Prostate gland (tissue), 2 donors: ENCODE measurements at places on chromosomes 12 and 14. TPM values are rescaled to one million over a fixed set of nuclear protein-coding genes. Genes with fewer than 3 reads are reported as not detected.
A peak's percentile ranks its signal among the peaks of the same experiment; 100 is the strongest.

Gene PTPRQ
- 7.4 TPM for total RNA-seq

Gene STAT2
- total RNA-seq, result 99.8 TPM

Gene NYNRIN
- total RNA-seq, result 26.5 TPM

Gene HAL
- total RNA-seq, result 0.27 TPM

Gene KRT78
- 1.0 TPM for total RNA-seq

GRCh38 chr14:21024585-21025370, at the start of gene NDRG2:
NDRG2 (minus strand) TSS chr14:21025061; CDS start chr14:21023315, 1,746 bp downstream.
- no peaks in the 10 kb centered on the region for H3K27me3 ChIP-seq
- H3K27ac ChIP-seq, result peak within 1 kb of the TSS; percentile 87
- peak; percentile 84 for DNase-seq
- peak within 1 kb of the TSS; percentile 84 for H3K4me3 ChIP-seq

DNA sequence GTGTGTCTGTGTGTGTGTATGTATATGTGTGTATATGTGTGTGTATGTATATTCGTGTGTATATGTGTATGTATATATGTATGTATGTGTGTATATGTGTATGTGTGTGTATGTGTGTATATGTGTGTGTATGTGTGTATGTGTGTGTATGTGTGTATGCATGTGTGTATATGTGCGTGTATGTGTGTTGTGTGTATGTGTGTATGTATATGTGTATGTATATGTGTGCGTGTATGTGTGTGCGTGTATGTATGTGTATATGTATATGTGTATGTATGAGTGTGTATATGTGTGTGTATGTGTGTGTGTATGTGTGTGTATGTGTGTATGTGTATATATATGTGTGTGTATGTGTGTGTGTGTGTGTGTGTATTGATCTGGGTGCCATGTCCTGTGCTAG, 31.8 kb upstream of the SLC10A1 start:
- no peak for DNase-seq
- no peaks in the 10 kb centered on the region for H3K36me3 ChIP-seq
- no peaks in the 10 kb centered on the region for H3K4me1 ChIP-seq
- no peak overlapping the region for H3K27ac ChIP-seq

DNA sequence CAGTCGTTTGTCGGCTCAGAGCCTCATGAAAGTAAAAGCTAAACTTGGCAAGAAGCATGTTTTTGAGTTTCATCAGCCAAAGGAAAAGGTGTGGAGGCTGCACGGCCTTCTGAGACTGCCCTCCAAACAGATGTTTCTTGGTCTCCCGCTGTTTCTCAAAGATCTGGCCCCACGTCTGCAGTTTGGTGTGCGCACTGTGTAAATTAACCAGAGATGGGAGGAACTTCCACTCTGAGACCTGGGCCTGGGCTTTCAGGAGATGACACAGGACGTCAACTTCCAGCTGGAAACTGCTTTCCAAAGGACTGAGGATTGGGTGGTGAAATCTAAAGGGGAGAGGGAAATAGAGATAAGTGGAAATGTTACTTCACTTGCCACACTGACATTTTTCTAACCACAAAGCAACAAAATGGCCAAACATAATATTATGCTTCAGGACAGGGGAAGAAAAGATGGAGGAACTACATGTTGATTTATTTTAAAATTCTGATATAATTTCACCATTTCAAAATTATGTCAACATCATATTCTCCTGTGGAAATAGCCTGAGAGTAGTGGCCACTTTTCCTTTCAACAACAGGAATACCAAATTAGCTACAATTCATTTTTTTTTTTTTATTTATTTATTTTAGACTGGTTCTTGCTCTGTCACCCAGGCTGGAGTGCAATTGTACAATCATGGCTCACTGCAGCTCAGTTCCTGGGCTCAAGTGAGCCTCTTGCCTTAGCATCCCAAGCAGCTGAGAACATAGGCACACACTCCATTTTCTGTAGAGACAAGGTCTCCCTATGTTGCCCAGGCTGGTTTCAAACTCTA, 27.6 kb downstream of the KICS2 start:
- no peaks in the 10 kb centered on the region for H3K4me1 ChIP-seq
- H3K4me3 ChIP-seq, result no peak overlapping the region
- DNase-seq, result no peak
- no peaks in the 10 kb centered on the region for H3K27me3 ChIP-seq
- H3K27ac ChIP-seq, result no peak overlapping the region

GRCh38 chr12:123943816-123944215, 28.8 kb downstream of the CCDC92 start:
- no peak overlapping the region for H3K4me3 ChIP-seq
- H3K27me3 ChIP-seq, result no peaks in the 10 kb centered on the region
- peaks cover 3% of the 10 kb centered on the region for H3K36me3 ChIP-seq

DNA sequence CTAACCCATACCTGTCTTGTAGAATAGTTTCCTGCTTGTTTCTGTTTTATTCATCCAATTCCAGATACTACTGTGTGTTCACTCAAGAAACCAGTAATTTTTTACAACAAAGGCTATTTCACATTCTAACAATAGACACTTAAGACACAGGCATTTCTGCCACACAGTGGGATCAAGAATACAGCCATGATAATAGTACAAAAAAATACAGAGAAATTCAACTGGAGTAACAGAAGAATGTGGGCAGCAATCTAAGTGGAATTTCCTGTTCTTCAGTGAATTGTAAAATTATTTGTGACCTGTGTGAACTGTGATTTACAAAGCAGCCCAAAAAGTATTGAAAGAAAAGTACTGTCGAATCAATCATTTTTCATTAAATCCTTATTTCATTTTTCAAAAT, 282.9 kb downstream of the CCER1 start:
- no peaks in the 10 kb centered on the region for H3K27me3 ChIP-seq
- H3K4me1 ChIP-seq, result no peaks in the 10 kb centered on the region
- no peak overlapping the region for H3K27ac ChIP-seq
- no peak for DNase-seq
- no peak overlapping the region for H3K4me3 ChIP-seq
- no peaks in the 10 kb centered on the region for H3K36me3 ChIP-seq

GRCh38 chr14:104974665-104975390, 3.3 kb downstream of the AHNAK2 start:
- peaks cover 39% of the 10 kb centered on the region for H3K4me1 ChIP-seq
- H3K36me3 ChIP-seq, result no peaks in the 10 kb centered on the region
- no peaks in the 10 kb centered on the region for H3K27me3 ChIP-seq
- DNase-seq, result no peak

DNA sequence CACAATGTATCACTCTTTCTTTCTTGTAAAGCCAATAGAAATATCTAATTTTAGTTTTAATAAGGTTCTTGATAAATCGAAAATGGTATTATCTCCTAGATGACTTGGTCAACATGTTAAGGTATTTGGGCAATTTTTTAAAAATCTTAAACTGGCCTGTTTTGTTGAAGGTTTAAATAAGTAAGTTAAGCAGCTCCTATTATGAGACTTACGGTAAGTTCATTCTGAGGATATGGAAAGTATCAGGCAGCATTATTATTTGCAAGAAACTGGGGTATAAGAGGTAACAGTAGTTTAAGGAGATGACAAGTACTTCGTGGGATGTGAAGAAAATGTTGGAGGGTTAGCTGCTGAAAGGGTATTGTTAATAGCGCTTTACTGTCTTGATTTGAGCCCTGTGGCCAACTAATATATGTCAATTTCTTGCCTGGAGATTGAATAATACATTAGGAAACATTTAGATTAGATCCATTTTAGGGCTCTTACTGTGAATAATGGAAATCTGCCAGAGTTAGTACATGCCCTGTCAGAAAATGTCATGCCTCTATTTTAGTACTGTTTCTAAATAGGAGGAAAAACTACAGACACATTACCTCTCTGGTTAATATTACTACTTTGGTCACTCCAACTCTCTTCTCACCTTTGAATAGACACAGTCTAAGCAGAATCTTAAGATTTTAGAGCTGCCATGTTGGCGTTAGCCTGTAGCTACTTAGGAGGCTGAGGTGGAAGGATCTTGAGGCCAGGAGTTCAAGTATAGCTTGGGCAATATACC, 5.0 kb downstream of the STRAP start:
- no peak overlapping the region for H3K27ac ChIP-seq
- no peaks in the 10 kb centered on the region for H3K36me3 ChIP-seq
- H3K4me3 ChIP-seq, result no peak overlapping the region

DNA sequence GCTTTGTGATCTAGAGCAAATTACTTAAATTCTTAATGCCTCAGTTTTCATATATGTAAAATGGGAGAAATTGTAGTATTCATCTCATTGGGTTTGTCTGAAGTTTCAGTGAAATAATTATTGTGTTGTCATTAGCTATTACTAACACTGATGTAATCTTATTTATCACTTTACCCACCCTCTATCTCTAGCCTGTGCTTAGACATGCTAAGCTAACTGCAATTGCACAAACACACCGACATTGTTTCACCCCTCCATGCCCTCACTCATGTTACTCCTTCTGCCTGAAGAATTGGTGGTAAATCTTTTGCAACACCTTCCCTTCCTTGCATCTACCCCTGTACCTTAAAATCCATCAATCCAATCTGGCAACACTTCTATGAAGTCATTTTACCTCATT, 241.6 kb downstream of the BCAT1 start:
- no peaks in the 10 kb centered on the region for H3K4me1 ChIP-seq
- DNase-seq, result no peak
- no peak overlapping the region for H3K4me3 ChIP-seq
- no peak overlapping the region for H3K27ac ChIP-seq

- no peak overlapping the region for H3K4me3 ChIP-seq
- H3K36me3 ChIP-seq, result no peaks in the 10 kb centered on the region
- DNase-seq, result no peak
- no peak overlapping the region for H3K27ac ChIP-seq
- no peaks in the 10 kb centered on the region for H3K4me1 ChIP-seq
- H3K27me3 ChIP-seq, result no peaks in the 10 kb centered on the region
These were observed 40.9 kb downstream of the SLC4A8 start for GRCh38 chr12:51465491-51465890.

DNA sequence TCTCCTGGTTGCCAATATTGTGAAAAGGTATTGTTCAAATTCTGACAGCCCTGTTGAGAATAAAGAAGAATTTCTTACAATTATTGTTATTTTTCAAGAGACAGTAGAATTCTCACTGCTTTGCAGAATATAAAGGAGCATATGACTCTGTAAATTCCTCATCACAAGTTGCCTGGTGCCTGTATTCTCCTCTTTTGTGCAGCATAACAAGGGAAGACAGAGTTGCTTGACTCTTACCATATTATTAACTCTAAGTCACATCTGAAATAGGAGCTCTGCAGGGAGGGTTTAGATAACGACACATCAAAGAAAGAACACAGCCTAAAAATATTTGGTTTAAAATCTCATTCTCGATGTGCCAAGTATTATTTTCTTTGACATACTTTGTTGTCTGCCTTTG, 31.1 kb downstream of the MYF5 start:
- H3K27ac ChIP-seq, result no peak overlapping the region
- H3K4me1 ChIP-seq, result no peaks in the 10 kb centered on the region
- no peaks in the 10 kb centered on the region for H3K27me3 ChIP-seq
- no peaks in the 10 kb centered on the region for H3K36me3 ChIP-seq
- no peak for DNase-seq

GRCh38 chr12:19243551-19243950, 114.0 kb downstream of the PLEKHA5 start:
- no peak for DNase-seq
- H3K36me3 ChIP-seq, result no peaks in the 10 kb centered on the region
- H3K4me1 ChIP-seq, result no peaks in the 10 kb centered on the region
- H3K4me3 ChIP-seq, result no peak overlapping the region

GRCh38 chr12:6567112-6567670, 900 bp downstream of the NOP2 start:
- peak overlapping the region; percentile 42 for H3K4me3 ChIP-seq
- no peaks in the 10 kb centered on the region for H3K27me3 ChIP-seq
- peak overlapping the region; percentile 86 for H3K27ac ChIP-seq
- DNase-seq, result no peak
- no peaks in the 10 kb centered on the region for H3K4me1 ChIP-seq
- H3K36me3 ChIP-seq, result peaks cover 16% of the 10 kb centered on the region

- no peaks in the 10 kb centered on the region for H3K4me1 ChIP-seq
- no peaks in the 10 kb centered on the region for H3K27me3 ChIP-seq
- H3K36me3 ChIP-seq, result no peaks in the 10 kb centered on the region
- DNase-seq, result no peak
These were observed 65.1 kb upstream of the KTN1 start for GRCh38 chr14:55514819-55515490.

DNA sequence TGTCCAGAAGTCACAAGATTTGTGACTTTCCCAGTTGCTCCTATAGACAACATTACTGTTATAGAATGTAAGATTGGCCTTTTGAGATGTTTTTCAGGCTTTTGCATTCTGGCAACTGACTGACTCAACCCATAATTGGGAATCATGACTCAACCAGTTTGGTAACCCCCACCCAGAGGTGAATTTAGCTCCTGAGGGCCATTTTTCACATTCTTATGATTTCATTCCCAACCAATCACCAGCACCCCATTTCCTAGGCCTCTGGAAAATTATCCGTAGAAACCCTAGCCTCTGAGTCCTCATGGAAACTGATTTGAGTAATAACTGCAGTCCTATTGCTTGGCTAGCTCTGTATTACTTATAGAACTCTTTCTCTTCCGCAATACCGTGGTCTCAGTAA, 626.0 kb upstream of the SEL1L start:
- no peak overlapping the region for H3K4me3 ChIP-seq
- no peaks in the 10 kb centered on the region for H3K36me3 ChIP-seq
- no peak for DNase-seq
- H3K4me1 ChIP-seq, result no peaks in the 10 kb centered on the region
- no peak overlapping the region for H3K27ac ChIP-seq
- H3K27me3 ChIP-seq, result no peaks in the 10 kb centered on the region

DNA sequence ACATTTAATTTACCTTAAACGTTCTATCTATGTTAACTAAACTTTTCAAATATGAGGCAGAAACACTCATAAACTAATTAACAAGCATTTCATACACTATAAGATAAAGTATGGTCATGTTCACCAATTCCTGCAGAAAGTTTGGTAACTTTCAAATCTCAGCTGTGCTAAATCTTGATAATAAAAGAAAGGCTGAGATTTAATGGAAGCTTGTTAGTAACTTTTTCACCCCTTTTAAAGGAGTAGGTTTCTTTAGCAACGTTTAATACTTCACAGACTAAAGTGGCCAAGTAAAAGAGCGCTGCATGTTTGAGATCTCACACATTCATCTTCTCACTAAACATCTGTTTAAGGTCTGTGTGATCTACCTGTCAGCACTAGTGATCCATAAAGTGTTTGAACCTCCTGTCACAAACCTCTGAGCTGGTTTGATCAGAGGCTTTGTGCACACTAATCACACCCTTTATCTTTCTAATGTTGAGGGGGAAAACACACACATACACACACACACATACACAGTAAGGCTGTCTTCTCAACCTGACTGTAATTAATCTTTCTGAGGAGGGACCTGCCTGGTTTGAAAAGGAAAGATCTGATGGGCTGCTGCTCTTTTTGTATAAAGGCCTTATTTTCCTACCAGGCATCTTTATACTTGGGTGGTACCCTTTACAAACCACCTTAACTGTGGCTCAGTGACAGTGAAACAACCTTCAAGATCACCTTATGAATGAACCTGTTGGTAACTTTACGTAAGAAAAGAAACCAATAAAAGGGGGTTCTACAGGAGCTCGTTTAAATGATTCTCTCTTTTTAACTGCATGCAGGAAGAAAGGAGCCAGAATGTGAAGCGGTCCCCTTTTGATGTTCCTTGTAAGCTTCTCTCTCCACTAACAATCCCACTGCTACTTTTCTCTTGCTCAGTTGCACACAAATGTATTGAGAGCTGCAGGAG, 244.2 kb downstream of the SOX5 start:
- DNase-seq, result no peak
- H3K27ac ChIP-seq, result no peak overlapping the region
